Naive thymus-derived CD8-positive, alpha-beta T cell (primary cell): ENCODE measurements at places on chromosomes 1 and 21. TPM values are rescaled to one million over a fixed set of nuclear protein-coding genes. Genes with fewer than 3 reads are reported as not detected.
A peak's percentile ranks its signal among the peaks of the same experiment; 100 is the strongest.

DNA sequence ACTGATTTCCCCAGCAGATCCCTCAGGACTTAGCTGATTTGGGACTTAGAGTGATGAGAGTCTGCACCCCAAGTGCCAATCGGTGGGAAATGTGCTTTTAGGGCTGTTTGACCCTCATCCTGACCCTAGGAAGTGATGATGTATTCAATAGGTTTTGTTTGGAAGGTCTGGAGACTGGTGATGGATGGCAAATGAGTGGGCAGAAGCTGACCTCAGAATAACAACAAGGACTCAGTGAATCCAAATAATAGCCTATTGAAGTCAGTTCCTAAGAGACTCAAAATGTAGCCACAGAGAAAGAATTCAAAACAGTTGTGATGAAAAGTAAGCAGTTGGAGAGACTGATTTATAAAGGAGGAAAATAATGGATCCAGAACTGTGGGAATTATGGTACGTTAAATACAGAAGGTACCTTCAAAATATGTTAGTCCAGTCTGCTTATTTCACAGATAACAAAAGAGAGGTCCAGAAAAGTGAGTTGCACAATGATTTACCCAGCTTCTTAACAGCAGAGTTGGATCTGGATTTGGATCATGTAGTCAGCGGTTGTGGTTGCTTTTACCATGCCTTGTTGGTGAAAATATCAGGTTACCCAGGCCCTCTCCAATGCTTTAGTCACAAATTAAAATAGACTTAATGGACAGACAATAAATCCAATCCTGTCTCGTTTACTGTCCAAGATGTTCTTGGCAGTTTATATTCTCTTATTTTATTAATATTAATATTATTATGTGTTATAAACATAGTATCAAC lies 123.0 kb upstream of the PTBP2 start:
- no peak overlapping the region for H3K27ac ChIP-seq
- DNase-seq: no peak
- no peaks in the 10 kb centered on the region for H3K36me3 ChIP-seq
- H3K4me1 ChIP-seq: no peaks in the 10 kb centered on the region
- no peak overlapping the region for H3K4me3 ChIP-seq
- H3K27me3 ChIP-seq: peaks cover 3% of the 10 kb centered on the region

GSTM4 gene
- 8.6 TPM for polyA plus RNA-seq

HCRTR1 gene
- polyA plus RNA-seq: not detected

GRCh38 chr1:8427493-8427892 lies 109.6 kb downstream of the SLC45A1 start:
- DNase-seq: peak; percentile 67
- no peaks in the 10 kb centered on the region for H3K27me3 ChIP-seq
- peak overlapping the region; percentile 61 for H3K4me3 ChIP-seq
- H3K4me1 ChIP-seq: peaks cover 79% of the 10 kb centered on the region
- peak overlapping the region; percentile 74 for H3K27ac ChIP-seq

GRCh38 chr1:24502065-24502708 lies 449 bp upstream of the RCAN3 start:
- H3K27ac ChIP-seq: peak overlapping the region; percentile 94
- H3K27me3 ChIP-seq: no peaks in the 10 kb centered on the region
- H3K36me3 ChIP-seq: peaks cover 13% of the 10 kb centered on the region
- H3K4me3 ChIP-seq: peak overlapping the region; percentile 88
- peak; percentile 88 for DNase-seq

RGS1 gene
- polyA plus RNA-seq: 37.6 TPM

OR2G6 gene
- polyA plus RNA-seq: not detected

FCGR3B gene
- not detected for polyA plus RNA-seq

TNNI3K gene
- 0.43 TPM for polyA plus RNA-seq

LRRC7 gene
- polyA plus RNA-seq: 0.19 TPM

DNA sequence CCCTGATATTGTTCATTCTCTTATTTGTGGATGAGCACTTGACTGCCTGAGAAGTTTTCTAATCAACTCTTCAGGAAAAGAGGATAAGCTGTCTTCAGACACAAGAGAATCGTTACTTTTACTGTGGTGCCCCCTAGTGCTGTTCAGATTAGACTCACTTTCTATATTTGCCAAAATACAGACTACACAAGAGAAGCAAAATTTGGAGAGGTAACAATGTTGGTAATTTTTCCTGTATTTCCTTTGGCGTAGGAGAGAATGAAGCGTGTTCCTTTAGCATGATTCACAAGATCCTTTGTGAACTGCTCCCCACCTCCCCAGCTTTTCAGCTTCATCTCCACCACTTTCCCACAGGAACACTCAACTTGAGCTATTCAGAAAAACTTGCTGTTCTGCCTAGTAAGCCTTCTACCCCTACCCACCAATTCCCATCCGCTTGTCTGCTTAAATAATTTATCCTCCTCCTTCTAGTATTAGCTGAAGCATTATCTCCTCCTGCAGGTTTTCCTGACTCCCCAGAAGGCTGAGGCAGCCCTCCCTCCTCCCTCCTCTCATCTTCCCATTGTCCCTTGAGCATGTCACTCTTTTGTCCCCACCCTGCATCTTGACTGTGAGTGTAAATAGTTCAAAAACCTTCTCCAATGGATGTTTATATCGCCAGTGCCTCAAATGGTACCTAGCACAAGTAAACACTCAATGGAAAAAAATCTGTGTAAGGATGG lies 4.5 kb downstream of the TNFSF4 start:
- H3K4me1 ChIP-seq: peaks cover 47% of the 10 kb centered on the region
- H3K27ac ChIP-seq: peak overlapping the region; percentile 41
- H3K27me3 ChIP-seq: no peaks in the 10 kb centered on the region

ZNF687 gene
- 0.96 TPM for polyA plus RNA-seq

LCE1A gene
- not detected for polyA plus RNA-seq

SPRR3 gene
- not detected for polyA plus RNA-seq

C4BPA gene
- polyA plus RNA-seq: not detected

ADAM30 gene
- polyA plus RNA-seq: not detected

RNU11 gene
- not detected for polyA plus RNA-seq

DNA sequence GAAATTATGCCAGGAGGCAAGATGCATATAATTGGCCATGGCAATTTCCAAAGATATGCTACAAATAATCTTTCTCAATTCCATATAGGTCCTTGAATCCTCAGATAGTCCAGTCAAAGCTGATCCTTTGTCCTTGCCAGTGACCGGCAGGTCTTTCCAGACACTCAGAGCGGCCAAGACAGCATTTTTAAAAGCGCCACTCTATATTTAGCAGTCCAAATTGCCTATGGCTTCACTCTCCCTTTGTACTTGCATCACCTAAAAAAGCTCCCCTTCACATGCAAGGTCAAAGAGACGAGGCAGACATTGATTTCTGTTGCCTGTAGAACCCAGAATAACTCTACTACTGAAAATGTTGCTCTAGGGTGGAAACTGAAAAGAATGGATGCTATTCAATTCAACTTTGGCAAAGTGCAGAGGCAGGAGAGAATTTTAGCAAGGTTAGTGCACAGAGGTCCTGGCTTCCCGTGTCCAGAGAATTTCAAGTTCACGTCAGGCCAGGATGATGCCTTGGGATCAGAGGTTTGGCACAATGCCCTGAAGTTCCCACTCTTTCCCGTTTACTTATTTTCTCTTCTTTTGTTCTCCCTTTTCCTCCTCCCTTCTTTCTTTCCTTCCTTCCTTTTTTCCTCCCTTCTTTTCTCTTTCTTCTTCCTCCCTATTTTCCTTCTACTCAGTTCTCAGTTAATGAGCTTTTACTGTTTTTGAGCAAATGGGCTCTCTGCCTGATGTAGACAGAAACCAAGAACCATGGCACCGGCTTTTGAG lies 108.5 kb downstream of the KCNK1 start:
- no peak overlapping the region for H3K27ac ChIP-seq
- DNase-seq: no peak
- H3K27me3 ChIP-seq: peaks cover 13% of the 10 kb centered on the region
- H3K4me1 ChIP-seq: no peaks in the 10 kb centered on the region
- no peak overlapping the region for H3K4me3 ChIP-seq

MSH4 gene
- polyA plus RNA-seq: not detected

- H3K36me3 ChIP-seq: peaks cover 7% of the 10 kb centered on the region
- H3K27me3 ChIP-seq: no peaks in the 10 kb centered on the region
- no peak for DNase-seq
Observed at GRCh38 chr1:172241540-172241939, 178.9 kb upstream of the C1orf105 start.

DNA sequence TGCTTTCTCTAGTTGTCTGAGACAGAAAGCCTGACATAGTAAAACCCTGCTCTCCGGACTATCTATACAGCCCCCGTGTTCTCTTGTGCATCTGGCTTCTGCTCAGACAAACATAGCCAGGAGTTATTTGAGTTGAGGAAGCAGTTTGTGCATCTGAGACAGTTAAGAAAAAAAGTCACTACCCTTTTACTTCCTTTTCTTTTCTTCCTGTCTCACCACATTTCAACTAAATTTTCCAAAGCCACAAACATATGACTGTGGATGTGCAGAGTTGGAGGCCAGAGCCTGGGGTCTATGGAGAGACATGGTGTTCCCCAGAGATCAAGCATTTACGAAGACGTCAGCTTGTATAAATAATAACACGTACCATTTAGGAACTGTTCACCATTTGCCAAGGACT lies 158.5 kb upstream of the FGGY start:
- no peaks in the 10 kb centered on the region for H3K36me3 ChIP-seq
- DNase-seq: no peak
- H3K4me3 ChIP-seq: no peak overlapping the region
- H3K27me3 ChIP-seq: no peaks in the 10 kb centered on the region
- peaks cover 9% of the 10 kb centered on the region for H3K4me1 ChIP-seq

GRCh38 chr1:53878492-53879105 lies 11.0 kb downstream of the YIPF1 start:
- H3K27ac ChIP-seq: no peak overlapping the region
- peaks cover 5% of the 10 kb centered on the region for H3K4me1 ChIP-seq
- no peak overlapping the region for H3K4me3 ChIP-seq
- H3K36me3 ChIP-seq: peaks cover 53% of the 10 kb centered on the region
- H3K27me3 ChIP-seq: no peaks in the 10 kb centered on the region

GRCh38 chr1:217333939-217334338 lies 297.0 kb downstream of the GPATCH2 start:
- no peaks in the 10 kb centered on the region for H3K4me1 ChIP-seq
- no peak overlapping the region for H3K4me3 ChIP-seq
- H3K27ac ChIP-seq: no peak overlapping the region
- H3K36me3 ChIP-seq: no peaks in the 10 kb centered on the region

GRCh38 chr1:20496241-20496661 lies 10.2 kb upstream of the CAMK2N1 start:
- no peaks in the 10 kb centered on the region for H3K4me1 ChIP-seq
- peak overlapping the region; percentile 48 for H3K27ac ChIP-seq
- no peak for DNase-seq
- H3K36me3 ChIP-seq: peaks cover 36% of the 10 kb centered on the region
- H3K4me3 ChIP-seq: no peak overlapping the region

SSR2 gene
- 345 TPM for polyA plus RNA-seq

DNA sequence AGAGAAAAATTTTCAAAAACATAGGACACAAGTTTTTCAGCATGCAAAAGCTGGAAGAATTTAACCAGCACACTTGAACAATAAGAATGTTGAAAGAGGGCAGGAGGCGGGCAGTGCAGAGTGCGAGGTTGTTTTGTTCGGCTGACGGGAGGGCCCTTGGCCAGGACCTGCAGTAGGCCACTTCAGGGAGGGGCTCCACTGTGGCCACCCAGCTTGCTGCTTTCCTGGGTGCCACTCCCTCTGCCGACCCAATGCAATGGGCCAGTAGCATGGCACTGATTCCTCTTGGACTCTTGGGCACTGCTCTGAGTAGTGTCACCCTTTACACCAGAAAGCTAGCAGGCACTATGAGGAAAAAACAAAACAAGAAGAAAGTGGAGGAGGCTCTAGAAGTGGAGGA lies 92.9 kb downstream of the SNRPE start:
- no peak overlapping the region for H3K27ac ChIP-seq
- no peak for DNase-seq
- H3K27me3 ChIP-seq: peaks cover 11% of the 10 kb centered on the region
- no peaks in the 10 kb centered on the region for H3K4me1 ChIP-seq
- H3K4me3 ChIP-seq: no peak overlapping the region
